Body of pancreas (tissue), 4 donors: ENCODE measurements at places on chromosomes 11 and 22. TPM values are rescaled to one million over a fixed set of nuclear protein-coding genes. Genes with fewer than 3 reads are reported as not detected.

- H3K36me3 ChIP-seq = no peaks in the 10 kb centered on the region
- H3K4me1 ChIP-seq = no peaks in the 10 kb centered on the region
- H3K4me3 ChIP-seq = no peak overlapping the region
- no peaks in the 10 kb centered on the region for H3K27me3 ChIP-seq
- H3K27ac ChIP-seq = no peak overlapping the region
These were observed 115.7 kb upstream of the RAG2 start for GRCh38 chr11:36713715-36714114.

- no peak overlapping the region for H3K4me3 ChIP-seq
- H3K4me1 ChIP-seq = peaks cover 4% of the 10 kb centered on the region
- H3K27ac ChIP-seq = no peak overlapping the region
- DNase-seq = no peak
- no peaks in the 10 kb centered on the region for H3K36me3 ChIP-seq
These were observed 32.5 kb upstream of the APLNR start for GRCh38 chr11:57269571-57270021.

Gene PDGFB
- 7.0 TPM for total RNA-seq

Gene SMC1B
- total RNA-seq = not detected

Gene LRFN4
- 3.0 TPM for total RNA-seq

DNA sequence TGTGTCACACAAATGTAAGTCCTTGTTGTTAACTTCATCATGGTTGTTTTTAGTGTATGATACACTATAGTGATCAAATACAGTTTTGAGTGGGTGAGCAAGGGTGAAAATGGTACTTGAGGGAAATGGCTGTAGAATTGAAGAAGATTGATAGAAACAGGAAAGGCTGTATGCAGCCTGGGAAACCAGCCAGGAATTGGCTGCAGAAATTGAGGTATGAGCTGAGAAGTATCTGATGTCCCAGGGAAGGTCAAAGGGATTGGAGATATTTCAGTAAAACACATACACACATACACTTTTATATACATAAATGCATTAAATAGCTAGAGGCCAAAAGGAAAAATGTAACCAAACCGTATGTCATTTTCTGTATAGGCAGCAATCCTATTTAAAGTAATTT lies 13.1 kb upstream of the YAP1 start:
- no peak for DNase-seq
- no peaks in the 10 kb centered on the region for H3K36me3 ChIP-seq
- no peaks in the 10 kb centered on the region for H3K27me3 ChIP-seq

GRCh38 chr22:40009292-40009774 lies 14.6 kb downstream of the FAM83F start:
- H3K4me1 ChIP-seq = peaks cover 33% of the 10 kb centered on the region
- H3K4me3 ChIP-seq = no peak overlapping the region
- no peaks in the 10 kb centered on the region for H3K36me3 ChIP-seq
- DNase-seq = no peak
- no peaks in the 10 kb centered on the region for H3K27me3 ChIP-seq

DNA sequence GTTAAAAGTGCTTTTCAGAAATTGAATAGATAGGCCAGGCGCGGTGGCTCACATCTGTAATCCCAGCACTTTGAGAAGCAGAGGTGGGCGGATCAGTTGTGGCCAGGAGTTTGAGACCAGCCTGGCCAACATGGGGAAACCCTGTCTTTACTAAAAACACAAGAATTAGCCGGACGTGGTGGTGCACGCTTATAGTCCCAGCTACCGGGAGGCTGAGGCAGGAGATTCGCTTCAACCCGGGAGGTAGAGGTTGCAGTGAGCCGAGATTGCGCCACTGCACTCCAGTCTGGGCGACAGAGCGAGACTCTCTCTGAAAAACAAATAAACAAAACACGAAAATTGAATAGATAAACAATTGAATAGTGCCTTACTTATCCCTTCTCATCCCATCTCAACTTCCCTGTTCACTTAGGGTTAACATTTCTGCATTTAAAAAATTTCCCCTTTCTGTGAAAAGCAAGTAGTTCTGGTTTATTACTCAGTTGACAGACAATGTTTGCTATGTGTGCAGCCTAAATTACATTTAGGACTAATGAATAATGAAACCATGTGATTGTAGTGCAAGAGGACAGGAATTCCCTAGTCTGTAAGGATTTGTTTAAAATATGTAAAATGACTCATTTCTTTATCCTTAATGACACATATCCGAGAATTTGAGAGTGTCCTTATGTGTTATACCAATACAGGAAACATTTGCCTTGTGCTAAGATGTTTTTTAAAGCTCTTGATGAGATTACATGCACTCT lies 6.0 kb downstream of the RNF169 start:
- H3K4me3 ChIP-seq = no peak overlapping the region
- H3K27me3 ChIP-seq = no peaks in the 10 kb centered on the region
- H3K4me1 ChIP-seq = peaks cover 44% of the 10 kb centered on the region
- H3K36me3 ChIP-seq = no peaks in the 10 kb centered on the region

Gene UBQLN3
- total RNA-seq = 1.3 TPM

Gene PANX1
- total RNA-seq = 8.6 TPM

GRCh38 chr11:44571871-44572270 lies 6.4 kb downstream of the CD82 start:
- H3K27ac ChIP-seq = no peak overlapping the region
- DNase-seq = no peak
- H3K4me1 ChIP-seq = peaks cover 40% of the 10 kb centered on the region
- no peaks in the 10 kb centered on the region for H3K27me3 ChIP-seq
- no peak overlapping the region for H3K4me3 ChIP-seq
